ENCODE measurements at places on chromosomes 3 and 15.

- DNase-seq, result no peak
Observed at GRCh38 chr3:42102571-42102970, 11.4 kb downstream of the TRAK1 start.

- no peak for DNase-seq
Observed at GRCh38 chr3:44510000-44510368, 32.5 kb upstream of the ZNF445 start.

DNA sequence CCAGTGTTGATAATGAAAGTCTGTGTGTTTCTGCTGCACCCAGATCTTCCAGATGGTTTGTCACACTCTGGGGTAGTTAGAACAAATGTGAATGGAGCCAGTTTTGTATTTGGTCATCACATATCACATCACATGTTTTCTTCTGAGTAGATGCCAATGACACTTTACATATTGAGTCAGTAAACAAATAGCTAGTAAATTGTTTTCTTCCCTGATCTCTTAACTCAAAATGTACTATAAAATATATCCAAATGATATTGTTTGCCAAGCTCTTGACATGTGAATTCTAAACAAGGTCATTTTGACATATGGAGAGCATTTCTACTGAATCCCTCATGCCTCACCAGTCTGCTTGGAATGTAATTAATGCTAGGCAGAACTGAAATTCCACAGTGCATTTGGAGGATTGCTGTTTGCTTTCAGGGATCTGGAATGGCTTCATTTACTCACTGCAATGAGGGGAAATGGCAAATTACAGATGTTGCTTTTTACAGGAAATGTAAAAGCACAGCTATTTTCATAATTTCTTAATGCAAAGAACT lies 45.0 kb downstream of the PDHB start:
- DNase-seq, result no peak

DNA sequence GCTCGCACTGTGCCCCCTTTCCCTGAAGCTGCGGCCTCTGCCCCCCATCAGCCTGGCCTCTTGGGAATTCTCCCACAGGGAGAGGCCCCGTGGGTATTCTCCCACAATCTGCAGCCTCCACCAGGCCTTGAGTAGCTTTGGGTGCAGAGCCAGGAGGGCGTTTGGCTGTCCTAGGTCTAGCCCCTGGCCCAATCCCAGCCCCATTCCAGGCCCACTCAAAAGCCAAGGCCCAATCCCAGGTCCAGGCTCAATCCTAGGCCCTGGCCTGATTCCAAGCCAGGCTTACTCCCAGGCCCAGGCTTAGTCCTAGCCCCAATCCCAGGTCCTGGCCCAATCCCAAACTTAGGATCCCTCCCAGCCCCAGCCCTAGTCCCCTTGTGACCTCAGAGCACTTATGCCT lies 59.8 kb downstream of the CHCHD4 start:
- no peak for DNase-seq

DNA sequence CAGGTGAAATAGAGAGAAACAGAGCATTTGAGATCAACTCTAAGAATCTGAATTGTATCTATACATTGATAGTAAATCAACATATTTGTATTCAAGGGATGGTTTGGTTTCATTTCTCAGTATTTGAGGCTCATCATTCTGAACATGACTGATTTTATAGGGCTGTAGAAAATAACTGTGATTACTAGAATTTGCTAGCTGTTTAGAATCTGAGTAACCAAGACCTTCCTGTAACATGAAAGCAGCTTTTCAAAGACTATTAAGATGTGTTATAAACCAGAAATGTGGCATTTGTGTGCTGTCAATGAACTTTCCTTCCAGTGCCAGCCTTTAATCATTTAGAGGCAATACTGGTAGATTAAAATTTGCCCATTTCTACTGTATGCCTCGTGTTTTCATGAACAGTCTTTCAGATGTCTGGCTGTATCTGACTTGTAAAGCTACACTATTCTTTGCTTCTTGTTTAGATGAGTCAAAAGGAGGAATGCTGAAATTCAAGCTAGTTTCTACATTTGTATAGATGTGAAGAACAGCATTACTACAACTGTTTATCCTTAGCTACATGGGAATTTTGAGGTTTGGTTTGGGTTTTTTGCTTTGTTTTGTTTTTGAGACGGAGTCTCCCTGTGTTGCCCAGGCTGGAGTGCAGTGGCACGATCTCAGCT lies 137.3 kb upstream of the BHLHE40 start:
- no peak for DNase-seq

DNA sequence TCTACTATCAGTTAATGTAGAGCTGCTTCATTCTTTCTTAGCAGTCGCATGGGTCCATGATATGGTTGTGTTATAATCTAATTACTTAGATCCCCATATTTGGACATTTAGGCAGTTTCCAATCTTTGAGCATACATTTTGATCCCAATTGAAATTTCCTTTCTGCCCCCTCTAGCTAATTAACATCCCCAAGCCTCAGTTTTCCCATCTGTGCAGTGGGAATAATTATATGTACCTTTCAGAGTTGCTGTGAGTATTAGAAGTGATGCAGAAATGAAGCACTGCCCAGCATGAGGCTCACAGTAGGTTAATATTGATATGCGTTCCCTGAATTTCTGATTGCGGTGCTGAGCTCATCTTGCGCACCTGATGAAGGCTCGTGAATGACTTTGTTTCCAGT lies 21.8 kb downstream of the SPSB4 start:
- no peak for DNase-seq

GRCh38 chr15:88484682-88485331 lies 17.3 kb downstream of the MRPS11 start:
- no peak for DNase-seq

GRCh38 chr15:57384816-57385215 lies 8.5 kb downstream of the CGNL1 start:
- no peak for DNase-seq

- no peak for DNase-seq
Observed at GRCh38 chr3:124636863-124637296, 93.4 kb upstream of the UMPS start.

- DNase-seq, result no peak
Observed at GRCh38 chr3:31288224-31288623, 244.5 kb upstream of the STT3B start.

- DNase-seq, result no peak
Observed at GRCh38 chr3:123546133-123546755, 38.6 kb downstream of the HACD2 start.

DNA sequence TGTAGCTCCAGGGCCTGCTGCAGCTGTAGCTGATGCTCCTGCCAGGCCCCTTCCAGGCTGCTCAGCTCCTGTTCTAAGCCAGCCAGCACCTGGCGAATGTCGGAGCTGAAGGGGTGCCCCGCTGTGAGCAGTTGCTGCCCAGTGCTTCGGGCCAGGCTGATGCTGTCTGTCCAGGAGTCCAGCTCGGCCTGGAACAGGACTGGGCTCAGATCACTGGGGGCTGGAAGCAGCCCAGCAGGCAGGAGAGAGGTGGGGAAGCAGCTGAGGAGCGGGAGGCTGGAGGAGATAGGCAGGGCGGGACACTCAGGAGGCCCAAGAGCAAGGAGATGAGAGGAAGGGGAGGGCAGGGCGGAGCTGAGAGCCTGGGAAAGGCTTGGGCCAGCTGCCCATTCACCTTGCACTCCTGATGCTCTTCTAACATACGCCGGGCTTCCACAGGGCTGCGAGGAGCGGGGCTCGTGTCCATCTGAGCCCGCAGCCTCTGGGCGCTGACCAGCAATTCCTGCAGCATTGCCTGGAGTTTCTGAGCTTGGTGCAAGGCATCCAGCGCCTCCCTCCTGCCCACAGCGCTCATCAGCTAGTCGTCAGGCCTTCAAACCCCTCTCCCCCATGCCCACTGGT lies 23.2 kb downstream of the PLA2G4B start:
- DNase-seq, result no peak

- no peak for DNase-seq
Observed at GRCh38 chr3:120477781-120478180, 27.0 kb upstream of the FSTL1 start.

GRCh38 chr15:28978011-28978378 lies 92.2 kb downstream of the APBA2 start:
- DNase-seq, result no peak

DNA sequence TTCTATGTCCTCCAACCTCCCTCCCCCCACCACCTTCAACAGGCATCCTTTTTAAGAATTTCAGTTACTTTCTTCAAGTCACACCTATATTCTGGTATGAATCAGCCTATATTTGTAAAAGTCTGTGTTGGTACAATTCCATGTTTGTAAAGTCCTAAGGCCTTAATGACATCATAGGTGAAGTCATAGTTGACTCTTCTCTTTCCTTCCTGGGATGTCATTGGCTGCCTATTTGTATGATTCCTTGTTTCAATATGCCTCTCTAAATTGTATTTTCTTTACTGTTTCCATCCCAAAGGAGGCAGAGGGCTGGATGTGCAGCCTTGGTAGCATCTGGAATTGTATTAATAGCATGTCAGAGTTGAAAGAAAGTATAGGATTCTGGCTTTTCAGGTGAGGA lies 56.5 kb downstream of the ADAMTSL3 start:
- DNase-seq, result no peak

GRCh38 chr15:31498756-31499155 lies 172.1 kb downstream of the KLF13 start:
- DNase-seq, result no peak

DNA sequence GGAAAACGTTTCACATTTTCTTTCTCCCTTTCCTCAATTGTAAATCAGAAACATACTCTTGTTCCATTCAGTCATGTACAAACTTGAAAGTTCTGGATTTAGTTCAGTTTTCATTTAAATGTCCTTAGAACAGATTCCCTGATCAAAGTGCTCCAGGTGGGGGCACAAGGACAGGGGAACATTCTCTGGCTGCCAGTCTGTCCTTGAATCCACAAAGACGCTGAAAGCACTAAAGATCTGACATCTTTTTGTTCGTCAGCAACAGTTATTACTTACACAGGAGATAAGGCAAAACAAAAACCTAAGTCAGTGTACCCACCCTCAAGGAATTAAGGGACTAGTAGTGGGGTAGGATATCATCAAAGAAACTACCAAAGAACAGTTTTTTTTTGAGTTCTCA lies 139.2 kb downstream of the GHSR start:
- DNase-seq, result no peak

GRCh38 chr3:184096811-184097383 lies at the start of gene HTR3E:
HTR3E (plus strand) TSS chr3:184097064; CDS start chr3:184097530, 466 bp downstream.
- DNase-seq, result no peak

- no peak for DNase-seq
Observed at GRCh38 chr3:54941690-54942362, 14.0 kb upstream of the LRTM1 start.

GRCh38 chr3:759106-759505 lies 333.7 kb upstream of the CNTN6 start:
- DNase-seq, result no peak

DNA sequence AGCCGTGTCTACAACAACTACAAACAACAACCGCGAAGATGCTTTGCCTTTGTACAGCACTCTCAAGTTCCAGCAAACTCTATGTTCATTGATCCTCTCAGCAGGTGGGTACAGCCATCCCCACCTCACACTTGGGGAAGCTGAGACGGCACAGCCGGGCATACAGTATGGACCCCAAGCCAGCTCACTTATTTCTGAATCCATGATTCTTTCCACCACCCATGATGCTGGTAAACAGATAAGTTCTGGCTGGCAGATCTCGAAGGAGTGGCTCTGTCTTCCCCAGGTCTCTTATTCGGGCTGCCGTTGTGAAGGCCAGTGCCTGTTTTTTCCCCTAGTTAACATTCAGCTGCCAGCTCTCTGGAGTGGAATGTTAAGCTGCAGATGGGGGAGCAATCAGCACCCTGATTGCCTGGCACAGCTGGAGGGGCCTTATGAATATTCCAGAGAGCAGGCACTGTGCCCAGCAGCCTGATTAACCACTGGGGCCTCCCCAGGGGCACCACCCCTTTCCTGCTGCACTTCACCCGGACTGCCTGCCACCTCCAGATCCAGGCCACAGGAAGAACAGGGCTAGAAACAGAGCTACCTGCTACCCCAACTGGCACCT lies 73.2 kb downstream of the CORO2B start:
- DNase-seq, result no peak

- no peak for DNase-seq
Observed at GRCh38 chr3:98914210-98915080, 12.9 kb upstream of the DCBLD2 start.

GRCh38 chr3:117499189-117499870 lies 789.8 kb downstream of the TUSC7 start:
- DNase-seq, result no peak

GRCh38 chr15:99496302-99496629 lies 69.5 kb upstream of the MEF2A start:
- DNase-seq, result no peak

DNA sequence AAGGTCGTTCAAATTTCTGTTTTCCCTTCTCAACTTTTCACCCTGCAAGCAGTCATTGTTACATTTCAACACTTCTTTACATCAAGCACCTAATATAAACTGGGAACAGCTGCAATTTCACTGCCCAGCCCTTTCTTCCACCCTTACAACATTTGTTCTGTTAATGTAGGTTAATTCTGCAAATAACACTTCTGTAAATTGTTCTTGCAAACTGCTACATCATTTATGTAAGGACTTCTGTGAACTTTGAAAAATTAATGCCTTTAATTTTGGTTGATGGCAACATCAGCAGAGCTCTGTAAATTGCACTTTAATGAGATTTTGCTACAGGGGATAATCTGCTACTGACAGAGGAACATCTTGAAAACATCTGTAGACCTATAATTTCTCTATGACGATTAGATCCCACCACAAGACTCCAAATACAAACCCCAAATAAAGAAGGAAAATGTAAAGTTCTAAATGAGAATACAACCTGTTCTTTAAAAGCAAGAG lies 93.5 kb downstream of the ZIC4 start:
- DNase-seq, result no peak

DNA sequence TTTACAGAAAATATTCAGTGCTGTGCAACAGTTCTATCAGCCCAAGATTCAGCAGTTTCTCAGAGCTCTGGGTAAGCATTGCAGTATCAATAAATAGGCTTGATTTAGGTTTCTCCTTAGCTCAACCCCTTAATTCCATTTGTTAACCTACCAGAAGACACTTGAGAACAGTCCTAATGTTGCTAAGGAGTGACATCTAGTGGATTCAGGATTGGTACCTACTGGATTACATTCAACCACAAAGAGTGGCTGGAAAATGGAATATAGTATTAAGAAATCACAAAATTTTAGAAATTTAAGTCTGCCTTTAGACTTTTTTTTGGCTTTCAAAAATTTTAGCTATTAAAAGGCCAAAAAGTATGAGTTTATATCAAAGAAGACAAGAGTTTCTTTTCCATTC lies 34.7 kb downstream of the POLG start:
- no peak for DNase-seq

DNA sequence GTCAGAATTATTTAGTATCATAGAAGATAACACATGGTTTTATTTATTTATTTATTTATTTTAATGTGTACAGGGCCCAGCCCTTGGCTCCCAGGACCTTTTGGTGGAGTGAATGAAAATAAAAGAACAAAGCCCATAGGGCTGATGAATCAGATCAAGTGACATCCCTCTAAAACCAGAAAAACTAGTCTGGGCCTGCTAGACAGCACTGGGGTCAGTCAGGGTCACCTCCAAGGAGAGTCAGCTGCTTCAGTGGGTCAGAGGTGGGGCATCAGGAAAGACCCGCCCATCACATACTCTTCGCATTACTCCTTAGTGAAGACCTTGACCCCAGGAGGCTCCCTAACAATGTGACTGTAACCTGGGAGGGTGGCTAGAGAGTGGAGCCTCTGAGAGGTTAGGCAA lies 12.8 kb downstream of the PPCDC start:
- DNase-seq, result no peak

Data from prostate gland (tissue), 2 donors.